Heart right ventricle (tissue), 16 donors: ENCODE measurements at places on chromosomes 4 and X.

GRCh38 chr4:4685810-4686795, 144.3 kb upstream of the STX18 start:
- H3K4me1 ChIP-seq = no peaks in the 10 kb centered on the region
- no peaks in the 10 kb centered on the region for H3K27me3 ChIP-seq
- no peak overlapping the region for H3K27ac ChIP-seq
- no peak for DNase-seq

DNA sequence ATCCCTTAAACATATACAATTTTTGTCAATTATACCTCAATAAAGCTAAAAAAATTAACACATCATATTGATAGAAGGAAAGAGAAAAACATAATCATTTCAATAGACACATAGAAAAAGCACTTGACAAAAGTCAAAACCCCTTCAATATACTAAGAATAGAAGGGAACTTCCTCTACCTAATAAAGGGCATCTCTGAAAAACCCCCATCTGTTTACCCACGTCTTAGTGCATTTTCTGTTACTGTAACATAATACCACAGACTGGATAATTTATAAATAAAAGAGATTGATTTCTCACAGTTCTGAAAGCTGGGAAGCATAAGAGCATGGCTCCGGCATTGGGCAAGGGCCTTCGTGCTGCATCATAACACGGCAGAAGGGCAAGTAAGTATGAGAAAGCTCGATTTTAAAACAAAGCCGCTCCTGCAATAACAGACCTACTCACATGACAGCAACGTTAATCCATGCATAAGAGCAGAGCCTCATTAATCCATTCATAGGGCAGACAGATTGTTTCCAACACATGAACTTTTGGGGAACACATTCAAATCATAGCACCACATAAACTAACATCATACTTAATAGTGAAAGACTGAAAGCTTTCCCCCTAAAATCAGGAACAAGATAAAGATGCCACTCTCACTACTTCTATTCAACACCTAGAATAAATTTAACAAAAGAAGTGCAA, 15.7 kb downstream of the STEEP1 start:
- DNase-seq = no peak
- H3K4me1 ChIP-seq = peaks cover 6% of the 10 kb centered on the region
- H3K36me3 ChIP-seq = no peaks in the 10 kb centered on the region
- no peak overlapping the region for H3K27ac ChIP-seq
- no peaks in the 10 kb centered on the region for H3K27me3 ChIP-seq

- DNase-seq = no peak
- no peak overlapping the region for H3K4me3 ChIP-seq
- no peaks in the 10 kb centered on the region for H3K27me3 ChIP-seq
- H3K36me3 ChIP-seq = no peaks in the 10 kb centered on the region
- H3K4me1 ChIP-seq = no peaks in the 10 kb centered on the region
These were observed 298.6 kb upstream of the LDB2 start for GRCh38 chr4:17197070-17197469.

DNA sequence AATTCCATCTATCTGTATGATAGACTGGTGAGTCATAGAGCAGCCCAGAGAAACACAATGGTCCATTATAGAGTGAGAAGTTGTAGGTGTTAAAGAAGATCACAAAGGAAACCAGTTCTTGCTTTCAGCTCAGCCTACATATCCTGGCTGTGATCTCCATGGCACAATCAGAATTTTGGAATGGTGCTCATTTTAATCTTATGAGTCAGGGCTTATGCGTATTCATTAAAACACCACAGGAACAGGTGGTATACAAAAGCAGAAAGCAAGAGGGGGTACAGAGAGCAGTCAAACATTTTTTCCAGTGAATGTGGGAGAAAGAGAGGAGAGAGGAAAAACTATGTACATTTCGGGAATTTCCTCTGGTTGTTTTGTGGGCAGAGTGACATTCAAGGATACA, 126.9 kb downstream of the MFAP3L start:
- no peak for DNase-seq
- no peaks in the 10 kb centered on the region for H3K36me3 ChIP-seq
- H3K4me1 ChIP-seq = no peaks in the 10 kb centered on the region
- no peak overlapping the region for H3K4me3 ChIP-seq
- no peaks in the 10 kb centered on the region for H3K27me3 ChIP-seq

DNA sequence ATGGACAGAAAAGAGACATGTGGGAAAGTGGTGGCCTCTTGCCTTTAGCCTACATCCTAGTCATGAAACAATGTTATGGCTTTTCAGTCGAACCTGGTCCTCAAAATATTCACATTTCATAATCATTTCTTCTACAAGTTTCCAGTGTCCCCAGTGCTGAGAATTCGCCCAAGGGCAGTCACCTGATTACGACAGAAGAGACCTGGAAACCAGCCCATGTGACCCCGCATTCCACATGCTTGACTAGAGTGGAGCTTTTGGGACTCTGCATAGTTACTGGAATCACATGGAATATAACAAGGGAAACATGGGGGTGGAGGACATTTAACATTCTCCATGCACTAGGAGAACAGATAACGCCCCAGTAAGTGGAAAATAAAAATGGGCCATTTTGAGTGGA, 100.1 kb downstream of the PPARGC1A start:
- H3K4me3 ChIP-seq = no peak overlapping the region
- peaks cover 5% of the 10 kb centered on the region for H3K36me3 ChIP-seq
- peak; percentile 71 for DNase-seq
- peak overlapping the region; percentile 61 for H3K27ac ChIP-seq

GRCh38 chrX:63652086-63652765, 132.8 kb downstream of the ARHGEF9 start:
- H3K36me3 ChIP-seq = peaks cover 36% of the 10 kb centered on the region
- H3K27ac ChIP-seq = no peak overlapping the region
- no peak for DNase-seq
- no peak overlapping the region for H3K4me3 ChIP-seq

DNA sequence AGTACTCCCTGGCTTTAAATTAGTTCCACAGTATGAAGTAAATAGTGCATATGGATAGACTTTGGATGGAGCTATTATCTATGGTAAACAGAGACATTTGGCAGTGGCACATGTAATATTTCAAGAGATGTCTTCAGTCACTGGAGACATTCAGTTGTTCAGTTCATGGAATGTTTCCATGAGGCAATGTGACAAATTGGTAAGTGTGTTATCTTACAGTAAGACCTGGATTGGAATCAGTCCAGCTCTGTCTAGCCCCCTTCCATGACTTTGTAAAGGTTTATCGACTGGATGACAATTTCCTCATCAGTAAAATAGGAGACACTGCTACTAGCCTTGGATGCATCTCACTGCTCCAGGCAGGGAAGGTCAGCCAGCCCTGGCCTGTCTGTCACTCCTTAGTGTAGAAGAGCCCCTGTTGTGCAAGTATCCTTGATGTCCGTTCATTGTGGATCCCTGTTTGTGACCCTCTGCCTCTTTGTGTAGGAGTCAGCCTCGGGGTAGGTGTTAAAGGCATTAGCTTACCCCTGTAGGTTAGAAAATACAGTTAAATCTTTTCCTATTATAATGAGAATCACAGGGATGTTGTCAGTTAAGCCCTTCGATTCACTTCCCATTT, 335.9 kb downstream of the ANK2 start:
- H3K27me3 ChIP-seq = no peaks in the 10 kb centered on the region
- H3K4me3 ChIP-seq = no peak overlapping the region
- H3K4me1 ChIP-seq = peaks cover 40% of the 10 kb centered on the region
- no peak for DNase-seq
- H3K27ac ChIP-seq = no peak overlapping the region

- no peaks in the 10 kb centered on the region for H3K27me3 ChIP-seq
- H3K27ac ChIP-seq = no peak overlapping the region
- H3K4me3 ChIP-seq = no peak overlapping the region
- no peak for DNase-seq
- no peaks in the 10 kb centered on the region for H3K36me3 ChIP-seq
These were observed 32.2 kb upstream of the SLIT2 start for GRCh38 chr4:20219521-20219920.

DNA sequence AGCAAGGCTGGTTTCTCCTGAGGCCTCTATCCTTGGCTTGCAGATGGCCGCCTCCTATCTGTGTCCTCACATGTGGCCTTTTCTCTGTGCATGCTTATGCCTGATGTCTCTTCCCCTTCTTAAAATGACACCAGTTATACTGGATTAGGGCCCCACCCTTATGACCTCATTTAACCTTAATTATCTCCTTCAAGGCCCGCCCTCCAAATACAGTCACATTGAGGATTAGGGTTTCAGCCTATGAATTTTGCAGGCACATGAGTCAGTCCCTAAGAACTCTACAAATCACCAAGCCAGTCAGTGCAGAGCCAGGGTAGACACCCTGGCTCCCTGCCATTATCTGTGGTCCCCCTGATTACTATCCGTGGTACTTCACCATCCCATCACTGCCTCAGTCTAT, 51.6 kb downstream of the MAML3 start:
- H3K4me3 ChIP-seq = no peak overlapping the region
- H3K36me3 ChIP-seq = no peaks in the 10 kb centered on the region
- H3K27me3 ChIP-seq = no peaks in the 10 kb centered on the region
- DNase-seq = no peak
- peaks cover 21% of the 10 kb centered on the region for H3K4me1 ChIP-seq
- no peak overlapping the region for H3K27ac ChIP-seq

DNA sequence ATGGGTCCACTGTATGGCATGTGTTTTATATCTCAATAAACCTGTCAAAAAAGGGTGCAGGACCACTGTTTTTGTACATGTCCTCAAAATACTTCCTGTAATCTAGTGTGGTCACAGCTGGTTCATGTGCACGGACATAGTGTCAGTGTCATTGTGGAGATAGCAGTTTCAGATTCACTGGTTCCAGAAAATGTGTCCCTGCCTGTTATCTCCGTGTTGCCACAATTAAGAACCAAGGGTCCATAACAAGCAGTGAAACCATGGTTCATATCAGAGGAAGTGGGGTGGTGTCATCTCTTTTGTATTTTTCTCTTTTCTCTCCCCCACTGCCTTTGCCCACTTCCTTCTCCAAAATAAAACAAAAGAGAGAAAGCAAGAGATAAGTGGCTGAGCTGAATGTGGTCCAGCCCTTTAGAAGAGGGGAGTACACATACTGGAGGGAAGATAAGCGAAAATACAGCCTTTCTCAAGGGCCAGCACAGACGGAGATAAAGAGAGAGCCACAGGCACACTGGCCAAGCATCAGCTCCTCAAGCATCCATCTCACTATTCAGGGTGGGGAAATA, 51.2 kb downstream of the TBL1X start:
- no peak overlapping the region for H3K4me3 ChIP-seq
- H3K27ac ChIP-seq = no peak overlapping the region
- H3K27me3 ChIP-seq = no peaks in the 10 kb centered on the region
- DNase-seq = no peak
- H3K4me1 ChIP-seq = no peaks in the 10 kb centered on the region

GRCh38 chr4:24537025-24537424, 47.3 kb downstream of the DHX15 start:
- no peak overlapping the region for H3K4me3 ChIP-seq
- no peak overlapping the region for H3K27ac ChIP-seq
- no peaks in the 10 kb centered on the region for H3K27me3 ChIP-seq
- H3K36me3 ChIP-seq = peaks cover 32% of the 10 kb centered on the region

DNA sequence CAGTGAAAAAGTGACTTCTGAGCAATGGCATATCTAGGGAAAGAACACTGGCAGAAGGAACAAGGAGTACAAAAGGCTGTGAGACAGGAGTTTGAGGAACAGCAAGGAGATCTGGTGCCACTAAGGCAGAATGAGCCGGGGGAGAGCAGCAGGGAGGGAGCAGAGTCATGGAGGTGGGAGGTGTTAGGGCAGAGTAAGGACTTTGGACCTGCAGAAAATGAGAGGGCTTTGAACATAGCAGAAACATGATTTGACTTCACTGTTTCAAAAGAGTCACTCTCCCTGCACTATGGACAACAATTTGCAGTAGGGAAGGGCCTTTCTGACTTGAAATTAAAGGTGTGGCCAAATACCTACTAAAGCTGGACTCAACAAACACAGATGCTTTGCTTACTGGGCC, 356.2 kb downstream of the ADGRL3 start:
- no peaks in the 10 kb centered on the region for H3K36me3 ChIP-seq
- H3K4me1 ChIP-seq = peaks cover 5% of the 10 kb centered on the region
- H3K4me3 ChIP-seq = no peak overlapping the region

GRCh38 chr4:16884673-16885460, 13.6 kb downstream of the LDB2 start:
- DNase-seq = no peak
- H3K36me3 ChIP-seq = no peaks in the 10 kb centered on the region
- H3K27ac ChIP-seq = no peak overlapping the region
- H3K27me3 ChIP-seq = no peaks in the 10 kb centered on the region

DNA sequence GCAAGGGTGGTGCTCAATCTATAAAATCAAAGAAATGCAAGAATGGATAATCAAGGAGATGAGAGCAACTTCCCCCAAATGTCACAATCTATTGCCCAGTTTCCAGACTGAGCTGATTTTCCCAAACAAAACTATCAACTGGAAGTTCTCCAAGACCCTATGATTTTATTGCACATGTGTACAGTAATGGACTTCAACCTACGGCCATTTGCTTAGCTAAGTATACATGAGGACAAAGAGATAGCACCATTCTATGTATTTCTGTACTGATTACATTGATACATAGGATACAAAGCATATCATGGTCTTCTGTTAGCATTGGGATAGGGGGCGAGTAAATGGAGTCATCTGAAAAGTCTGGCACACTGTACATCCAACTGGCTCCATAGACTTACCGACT, 407.8 kb downstream of the GABRG1 start:
- H3K36me3 ChIP-seq = no peaks in the 10 kb centered on the region
- H3K4me3 ChIP-seq = no peak overlapping the region
- no peak overlapping the region for H3K27ac ChIP-seq
- no peaks in the 10 kb centered on the region for H3K4me1 ChIP-seq
- no peaks in the 10 kb centered on the region for H3K27me3 ChIP-seq

DNA sequence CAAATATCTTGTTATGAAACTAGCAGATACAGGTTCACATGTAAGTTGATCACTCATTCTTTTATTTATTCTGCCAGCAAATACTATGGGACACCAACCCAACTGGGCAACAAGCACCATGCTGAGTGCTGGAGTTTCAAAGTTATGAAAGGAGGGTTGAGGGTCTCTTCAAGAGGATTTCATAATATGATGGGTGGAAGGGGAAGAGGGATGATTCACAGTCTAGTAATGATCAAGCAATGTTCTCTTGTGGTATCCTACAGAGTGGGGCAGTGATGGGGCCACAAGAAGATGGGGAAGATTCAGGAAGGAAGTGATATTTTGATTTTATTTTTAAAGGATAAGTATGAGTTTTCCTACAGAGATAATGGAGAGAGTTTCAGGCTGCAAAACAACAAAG, 46.2 kb upstream of the TXK start:
- H3K4me1 ChIP-seq = peaks cover 6% of the 10 kb centered on the region
- H3K4me3 ChIP-seq = no peak overlapping the region
- no peaks in the 10 kb centered on the region for H3K36me3 ChIP-seq
- no peaks in the 10 kb centered on the region for H3K27me3 ChIP-seq
- DNase-seq = no peak
- no peak overlapping the region for H3K27ac ChIP-seq

- no peaks in the 10 kb centered on the region for H3K27me3 ChIP-seq
- H3K27ac ChIP-seq = no peak overlapping the region
- H3K4me3 ChIP-seq = no peak overlapping the region
These were observed 71.1 kb downstream of the MAP9 start for GRCh38 chr4:155305619-155306018.

- peak overlapping the region; percentile 57 for H3K4me3 ChIP-seq
- peaks cover 77% of the 10 kb centered on the region for H3K27me3 ChIP-seq
- H3K36me3 ChIP-seq = no peaks in the 10 kb centered on the region
- peaks cover 37% of the 10 kb centered on the region for H3K4me1 ChIP-seq
- peak; percentile 15 for DNase-seq
These were observed 4.2 kb upstream of the LEF1 start for GRCh38 chr4:108172753-108173598.
